ENCODE measurements at places on chromosomes 11 and 22.

- no peak for DNase-seq
Observed at GRCh38 chr11:40597546-40598113, 861.8 kb downstream of the LRRC4C start.

GRCh38 chr11:72921028-72921716 is 107.0 kb downstream of the ATG16L2 start:
- no peak for DNase-seq

GRCh38 chr11:61803889-61804647 is 11.4 kb downstream of the FEN1 start:
- no peak for DNase-seq

- no peak for DNase-seq
Observed at GRCh38 chr11:95451682-95452081, 220.7 kb upstream of the SESN3 start.

DNA sequence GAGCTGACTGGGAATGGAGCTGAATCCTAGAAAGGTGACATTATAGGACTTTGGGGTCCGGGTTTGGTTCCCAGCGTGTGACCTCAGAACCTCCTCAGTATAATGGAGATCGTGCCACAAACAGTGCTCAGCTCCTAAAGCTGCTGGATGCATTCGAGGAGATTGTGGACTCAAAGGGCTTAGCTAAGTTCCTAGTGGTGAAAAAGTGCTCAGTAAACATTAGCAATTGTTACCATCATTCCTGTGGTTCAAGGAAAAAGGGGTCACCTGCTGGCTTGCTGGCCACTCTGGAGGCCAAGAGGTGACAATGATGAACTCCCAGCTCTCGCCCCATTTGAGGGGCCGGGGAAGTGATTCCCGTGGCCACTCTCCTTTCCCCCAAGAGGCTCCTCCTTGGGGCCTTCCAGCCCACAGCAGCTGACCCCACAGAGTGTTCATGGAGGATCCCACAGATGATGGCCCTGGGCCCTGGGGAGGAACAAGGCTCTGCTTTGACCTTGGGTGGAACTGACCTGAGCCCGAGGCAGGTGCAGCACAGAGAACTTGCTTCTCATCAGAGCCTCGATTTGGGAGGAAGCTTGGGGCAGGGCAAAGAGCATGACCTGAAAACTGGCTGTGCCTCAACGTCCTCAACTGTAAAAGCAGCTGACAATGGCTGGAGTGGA is 40.1 kb downstream of the TRIM29 start:
- no peak for DNase-seq

DNA sequence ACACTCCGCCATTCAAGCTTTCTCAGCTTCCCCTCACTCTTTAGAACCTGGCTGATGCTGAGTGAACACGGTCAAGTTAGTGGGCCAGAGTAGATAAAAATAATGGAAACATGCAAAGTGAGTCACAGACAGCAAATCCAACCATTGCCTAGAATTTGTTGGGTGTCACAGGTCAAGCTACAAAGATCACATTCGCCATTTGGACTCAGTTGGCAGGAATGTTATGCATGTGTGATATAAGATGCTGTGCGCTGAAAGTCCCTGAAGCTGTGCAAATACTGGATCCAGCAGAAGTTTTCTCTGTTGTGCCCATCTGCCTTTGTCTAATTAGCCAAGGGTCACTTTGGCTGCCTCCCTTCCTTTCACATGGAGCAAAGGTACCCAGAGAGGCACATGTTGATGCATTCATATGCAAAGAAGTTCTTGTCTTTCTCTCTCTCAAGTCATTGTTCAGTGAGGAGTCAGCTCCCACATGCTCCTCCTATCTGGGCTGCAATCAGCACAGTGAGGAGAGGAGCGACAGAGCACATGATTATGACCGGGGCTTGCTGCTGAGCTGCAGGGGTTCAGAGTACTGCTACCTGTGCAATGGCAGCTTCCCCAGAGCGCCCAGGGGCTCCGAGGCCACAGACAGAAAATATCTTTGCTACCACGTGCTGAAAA is 39.7 kb downstream of the FLI1 start:
- DNase-seq, result no peak

GRCh38 chr11:113722221-113722620 is 16.1 kb upstream of the TMPRSS5 start:
- DNase-seq, result no peak

DNA sequence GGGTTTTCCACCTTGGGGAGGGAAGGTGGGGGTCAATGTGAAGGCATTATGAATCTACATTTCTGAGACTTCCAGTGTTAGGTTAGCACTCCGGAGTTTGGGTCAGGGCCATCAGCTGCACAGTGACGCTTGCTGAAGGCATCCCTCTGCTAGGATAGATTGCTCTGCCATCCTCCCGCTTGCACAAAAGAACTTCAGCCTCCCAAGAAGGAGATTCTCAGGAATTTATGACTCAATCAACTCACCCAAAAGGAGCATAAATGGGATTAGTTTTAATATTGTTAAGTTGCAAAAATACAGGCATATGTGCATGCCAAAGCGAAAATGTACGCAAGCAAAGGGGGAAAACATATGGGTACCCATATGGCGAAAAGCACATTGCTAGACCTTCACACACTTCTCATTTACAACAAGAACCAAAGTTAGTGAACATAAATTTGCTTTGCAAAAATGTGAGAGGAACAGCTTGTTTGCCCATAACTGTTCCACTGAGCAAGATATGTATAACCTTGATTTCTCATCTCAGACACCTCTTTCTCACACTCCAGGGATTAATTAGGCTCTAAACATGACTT is 1013.0 kb downstream of the OPCML start:
- DNase-seq, result no peak

DNA sequence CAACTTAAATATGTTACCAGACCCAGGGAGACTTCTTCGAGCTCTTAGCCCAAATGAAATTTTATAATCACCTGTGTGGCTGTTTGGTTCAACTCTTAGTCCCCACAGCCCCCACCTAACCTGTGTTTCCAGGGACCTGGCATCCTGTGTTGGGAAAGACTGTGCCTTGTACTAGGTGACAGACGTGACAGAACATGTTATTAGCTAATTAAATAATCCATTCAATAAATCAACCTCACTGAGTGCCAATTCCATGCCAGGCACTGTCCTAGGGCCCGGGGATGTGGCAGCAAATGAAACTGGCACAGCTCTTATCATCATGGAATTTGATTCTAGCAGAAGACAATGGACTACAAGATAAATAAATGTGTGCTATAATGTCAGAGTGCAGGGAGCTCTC is 431.9 kb downstream of the MIAT start:
- DNase-seq, result no peak

GRCh38 chr11:13260963-13261588 is 16.5 kb upstream of the BMAL1 start:
- DNase-seq, result no peak

DNA sequence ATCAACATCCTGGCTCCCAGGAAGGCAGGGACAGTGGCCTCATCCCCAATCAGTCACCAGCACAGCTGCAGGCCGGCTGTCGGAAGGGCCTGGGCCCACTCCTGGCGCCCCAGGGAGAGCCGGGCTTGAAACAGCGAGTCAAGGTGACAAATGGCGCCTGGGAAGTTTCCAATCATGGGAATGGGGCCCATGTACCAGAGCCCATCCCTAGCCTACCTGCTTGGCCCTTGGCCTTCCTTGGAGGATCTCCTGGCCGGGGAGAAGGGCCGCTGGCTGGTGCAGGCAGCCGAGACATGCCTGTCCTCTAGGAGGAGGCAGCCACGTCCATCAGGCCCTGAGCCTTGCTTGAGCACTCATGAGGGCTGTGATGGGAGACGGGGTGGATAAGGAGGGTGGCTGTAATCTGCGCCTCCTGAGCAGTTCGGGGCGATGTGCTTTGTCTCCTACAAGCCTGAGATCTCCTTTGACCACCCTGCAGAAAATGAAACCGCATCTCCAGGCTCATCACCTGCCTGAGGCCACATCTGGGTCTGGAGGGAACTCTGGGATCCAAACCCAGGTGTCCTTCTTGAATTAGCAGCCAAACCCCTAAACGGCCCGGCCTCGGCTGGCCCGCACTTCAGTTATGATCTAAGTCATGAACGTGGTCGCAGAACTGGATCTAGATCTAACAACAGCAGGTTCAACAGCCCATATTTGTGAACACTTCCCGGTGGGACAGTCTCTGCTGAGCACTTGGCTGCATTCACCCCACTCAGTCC is 862.0 kb downstream of the TBC1D22A start:
- no peak for DNase-seq

DNA sequence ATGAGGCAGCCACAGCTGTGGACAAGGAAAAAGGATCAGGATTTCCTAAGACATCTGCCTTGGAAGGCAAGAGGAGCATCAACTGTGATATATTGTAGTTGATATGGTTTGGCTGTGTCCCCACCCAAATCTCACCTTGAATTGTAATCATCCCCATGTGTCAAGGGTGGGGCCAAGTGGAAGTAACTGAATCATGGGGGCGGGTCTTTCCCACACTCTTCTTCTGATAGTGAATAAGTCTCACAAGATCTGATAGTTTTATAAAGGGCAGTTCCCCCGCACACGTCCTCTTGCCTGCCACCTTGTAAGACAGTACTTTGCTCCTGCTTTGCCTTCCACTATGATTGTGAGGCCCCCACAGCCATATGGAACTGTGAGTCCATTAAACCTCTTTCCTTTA is 10.2 kb downstream of the RIC8A start:
- DNase-seq, result no peak

GRCh38 chr11:130070109-130070845 is 583 bp downstream of the APLP2 start:
- peak; percentile 2 for DNase-seq

DNA sequence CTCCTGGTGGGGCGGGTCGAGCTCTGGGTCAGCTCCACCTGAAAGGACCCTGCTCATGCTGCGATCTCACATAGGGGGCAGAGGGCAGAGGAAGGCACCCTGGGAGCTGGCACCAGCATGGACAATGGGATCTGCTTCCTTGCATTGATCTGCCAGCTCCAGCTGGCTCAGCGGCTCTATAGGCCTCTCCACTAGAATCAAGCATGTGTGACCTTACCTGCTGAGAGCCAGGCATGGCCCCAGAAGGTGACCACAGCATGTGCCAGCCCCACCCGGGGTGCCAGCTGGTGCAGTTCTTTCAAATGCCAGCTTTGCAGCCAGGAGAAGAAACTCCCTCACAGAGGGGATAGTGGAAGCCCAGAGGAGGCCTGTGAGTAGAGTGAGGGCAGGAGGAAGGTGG is 22.0 kb upstream of the KLHL35 start:
- DNase-seq, result no peak

DNA sequence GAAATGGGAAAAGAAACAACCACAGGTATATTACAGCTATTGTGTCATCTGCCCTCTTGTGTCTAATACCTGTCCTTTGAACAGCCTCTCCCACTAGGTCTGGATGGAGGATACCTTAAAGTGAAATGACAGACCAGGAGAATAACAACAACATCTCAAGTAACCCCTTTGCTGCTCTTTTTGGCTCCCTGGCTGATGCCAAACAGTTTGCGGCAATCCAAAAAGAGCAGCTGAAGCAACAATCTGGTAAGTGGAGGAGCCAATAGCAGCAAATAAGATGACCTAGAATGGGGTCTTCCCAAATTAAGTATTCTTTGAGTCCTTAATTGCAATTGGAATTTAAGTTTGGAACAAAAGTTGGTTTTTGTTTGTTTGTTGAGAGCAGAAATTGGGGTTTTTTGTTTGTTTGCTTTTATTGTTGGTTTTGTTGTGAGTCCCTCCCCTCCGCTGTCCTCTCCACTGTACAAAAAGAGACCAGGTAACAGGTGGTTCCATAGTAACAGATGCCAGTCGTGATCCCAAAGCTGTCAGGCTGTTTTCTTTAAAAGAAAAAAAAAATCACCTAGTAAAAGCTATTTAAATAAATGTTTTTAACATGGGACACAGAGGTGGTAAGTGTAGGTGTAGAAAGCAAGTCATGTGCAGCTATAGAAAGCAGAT is 5.7 kb downstream of the UBE4A start:
- DNase-seq, result no peak

- DNase-seq, result peak; percentile 34
Observed at GRCh38 chr22:39174498-39175352, 22.2 kb upstream of the CBX7 start.

GRCh38 chr11:37504060-37504611 is 906.1 kb upstream of the RAG2 start:
- no peak for DNase-seq

DNA sequence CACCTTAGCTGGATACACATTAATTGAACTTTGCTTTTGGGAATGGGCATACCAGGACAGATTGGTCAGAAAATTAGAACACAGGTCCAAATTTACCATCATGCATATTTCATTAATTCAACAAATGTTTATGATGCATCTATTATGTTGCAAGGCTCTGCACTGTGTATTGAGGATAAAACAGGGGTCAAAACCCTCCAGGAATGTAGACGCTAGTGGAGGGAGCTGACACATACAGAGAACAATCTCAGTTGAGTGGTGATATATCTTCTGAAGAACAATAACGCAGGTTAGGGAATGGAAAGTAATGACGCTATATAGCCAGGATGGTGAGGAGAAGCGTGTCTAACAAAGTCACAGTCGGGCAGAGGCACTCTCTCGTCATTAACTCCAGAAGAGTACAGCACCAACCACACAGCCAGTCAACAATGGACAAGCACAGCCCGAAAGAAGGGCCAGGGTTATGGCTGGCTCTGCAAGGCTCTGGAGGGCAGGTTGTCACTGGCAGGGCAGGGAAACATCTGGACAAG is 3.8 kb downstream of the FLI1 start:
- DNase-seq, result no peak

DNA sequence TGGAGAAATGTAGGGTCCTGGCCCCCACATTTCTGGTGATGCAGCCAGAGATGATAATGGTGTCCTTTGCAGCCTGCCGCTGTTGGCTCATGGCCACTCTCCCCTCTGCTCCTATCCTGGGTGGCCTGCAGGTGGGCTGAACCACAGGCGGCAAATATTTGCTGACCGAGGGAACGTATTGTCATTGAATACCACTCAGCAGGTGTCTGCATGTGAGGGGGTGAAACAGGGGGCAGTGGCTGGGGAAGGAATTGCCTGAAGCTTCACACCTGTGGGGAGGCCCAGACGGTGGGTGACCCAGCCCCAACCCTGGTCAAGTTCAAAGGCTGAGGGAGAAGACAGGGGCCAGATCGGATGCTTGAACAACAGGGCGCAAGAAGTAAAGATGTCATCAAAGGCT is 73.3 kb upstream of the WNT11 start:
- no peak for DNase-seq

GRCh38 chr11:35554491-35555437 is 29.3 kb upstream of the PAMR1 start:
- DNase-seq, result no peak

GRCh38 chr11:63698976-63699733 is 17.9 kb downstream of the RTN3 start:
- DNase-seq, result no peak

GRCh38 chr11:104490182-104490581 is 326.2 kb upstream of the PDGFD start:
- no peak for DNase-seq

- DNase-seq, result no peak
Observed at GRCh38 chr22:31259798-31260473, 32.4 kb downstream of the PIK3IP1 start.

All from stimulated activated CD4-positive, alpha-beta T cell treated with anti-CD3 and anti-CD28 coated beads, TNF-alpha, amount 100 ng/mL, for 24 hours (primary cell).